Inflammatory macrophage (primary cell): ENCODE measurements at places on chromosomes 3 and 15.

DNA sequence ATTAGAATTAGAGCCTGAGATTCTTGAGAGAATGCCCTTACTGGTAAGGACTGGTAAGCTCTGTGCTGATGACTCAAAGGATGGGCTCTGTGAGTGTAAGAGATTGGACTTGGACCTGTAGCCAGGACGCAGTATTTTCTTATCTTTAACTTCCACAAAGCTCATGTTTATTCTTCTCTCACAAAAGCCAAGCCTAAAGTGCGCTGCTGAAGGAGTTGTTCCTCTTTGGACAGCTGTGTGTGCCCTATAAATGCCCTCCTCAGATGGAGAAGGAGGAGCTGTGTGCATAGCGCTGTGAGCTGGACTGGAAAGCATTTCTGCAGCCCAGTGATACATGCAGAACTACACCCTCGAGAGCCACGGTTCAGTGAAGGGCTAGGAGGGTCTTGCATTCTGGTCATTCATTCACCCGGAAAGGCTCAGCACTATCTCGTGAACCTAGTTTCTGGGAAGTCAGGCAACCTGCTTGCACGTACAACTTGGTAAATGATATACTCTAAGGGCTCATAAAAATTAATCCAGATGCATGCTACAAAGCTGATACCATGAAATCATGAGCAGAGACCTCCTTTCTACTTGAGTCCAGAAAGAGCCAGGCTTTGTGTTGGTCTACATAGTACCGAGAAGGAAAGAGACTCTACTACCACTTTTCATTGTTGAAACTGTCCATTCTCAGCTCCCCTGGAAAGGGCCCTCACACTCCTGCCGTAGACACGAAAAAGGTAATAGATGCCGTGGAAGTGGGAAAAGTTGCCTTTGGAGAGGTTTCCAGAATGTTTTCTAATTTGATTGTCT, 103.0 kb upstream of the TBL1XR1 start:
- DNase-seq, result peak; percentile 64

- no peak for DNase-seq
These were observed 117.2 kb upstream of the MEIS2 start for GRCh38 chr15:37217567-37217966.

DNA sequence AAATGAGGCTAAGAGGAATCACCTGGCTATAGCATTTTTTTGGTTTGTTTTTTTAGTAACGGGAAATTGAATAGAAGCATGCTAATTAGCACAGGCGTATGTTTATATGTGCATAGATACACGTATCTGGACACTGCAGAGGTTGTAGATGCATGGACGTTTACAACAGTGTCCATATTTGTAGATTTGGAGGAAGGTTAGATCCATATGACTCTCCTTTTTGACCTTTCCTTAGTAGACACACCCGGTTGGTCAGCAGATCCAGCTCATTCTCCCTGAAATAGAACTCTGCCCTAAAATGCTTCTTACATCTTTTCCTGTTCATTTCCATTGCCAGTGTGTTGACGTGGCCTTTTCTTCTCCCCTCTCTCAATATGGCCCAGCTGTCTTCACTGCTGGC, 60.1 kb downstream of the SLCO3A1 start:
- DNase-seq, result no peak

DNA sequence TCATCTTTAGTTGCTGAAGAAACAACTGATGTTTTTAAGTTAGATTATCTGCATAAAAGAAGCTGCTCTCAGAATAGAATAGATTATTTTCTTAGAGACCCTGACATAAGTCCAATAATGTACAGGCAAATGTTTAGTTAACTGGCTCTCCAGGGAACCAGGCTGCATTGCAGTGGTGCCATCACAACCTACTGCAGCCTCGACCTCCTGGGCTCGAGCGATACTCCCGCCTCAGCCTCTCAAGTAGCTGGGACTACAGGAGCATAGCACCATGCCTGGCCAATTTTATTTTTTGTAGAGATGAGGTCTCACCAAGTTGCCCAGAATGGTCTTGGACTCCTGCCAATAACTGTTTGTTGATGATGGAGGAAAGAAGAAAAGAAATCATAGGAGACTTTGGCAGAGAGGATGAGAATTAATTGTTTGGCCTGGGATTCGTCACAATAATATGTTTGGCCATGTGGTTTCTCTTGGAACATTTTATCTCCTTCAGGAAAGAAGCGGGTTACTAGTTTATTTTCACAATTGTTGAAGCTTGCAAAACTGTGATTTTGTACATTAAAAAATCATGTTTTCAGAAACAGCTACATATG, 429.2 kb downstream of the CADM2 start:
- no peak for DNase-seq

DNA sequence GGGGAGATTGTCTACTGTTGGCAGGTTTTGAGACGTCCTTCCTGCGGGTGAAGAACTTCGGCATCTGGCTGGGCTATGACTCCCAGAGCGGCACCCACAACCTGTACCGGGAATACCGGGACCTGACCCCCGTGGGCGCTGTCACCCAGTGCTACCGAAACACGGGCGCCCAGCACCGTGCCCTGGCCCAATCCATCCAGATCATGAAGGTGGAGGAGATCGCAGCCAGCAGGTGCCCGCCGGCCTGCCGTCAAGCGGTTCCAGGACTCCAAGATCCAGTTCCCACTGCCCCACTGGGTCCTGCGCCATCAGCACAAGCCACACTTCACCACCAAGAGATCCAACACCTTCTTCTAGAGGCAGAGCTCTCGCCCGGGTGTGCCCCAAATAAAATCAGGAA, 194.9 kb upstream of the EPHA6 start:
- DNase-seq, result no peak
